ENCODE measurements at places on chromosomes 4 and X.

GRCh38 chrX:119488749-119489148 is 20.5 kb downstream of the SLC25A5 start:
- peak; percentile 41 for DNase-seq

DNA sequence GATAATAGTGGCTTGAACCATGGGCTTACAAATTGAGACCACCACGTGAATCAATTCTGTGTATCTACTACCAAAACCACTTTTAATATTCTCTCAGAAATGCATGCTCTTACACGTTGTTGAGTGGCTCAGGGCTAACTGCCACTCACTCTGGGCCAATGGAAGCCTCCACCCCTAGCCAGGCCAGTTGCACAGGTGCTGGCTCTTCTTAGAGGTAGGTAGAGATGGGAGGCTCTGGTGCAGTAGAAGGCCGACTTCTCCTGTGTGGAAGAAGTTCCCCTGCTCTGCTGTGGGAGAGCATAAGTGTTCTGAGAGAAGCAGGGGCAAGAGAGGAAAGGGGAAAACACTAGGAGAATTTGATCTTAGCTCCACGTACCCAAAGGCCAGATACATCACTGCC is 25.0 kb upstream of the BBS12 start:
- DNase-seq = no peak

DNA sequence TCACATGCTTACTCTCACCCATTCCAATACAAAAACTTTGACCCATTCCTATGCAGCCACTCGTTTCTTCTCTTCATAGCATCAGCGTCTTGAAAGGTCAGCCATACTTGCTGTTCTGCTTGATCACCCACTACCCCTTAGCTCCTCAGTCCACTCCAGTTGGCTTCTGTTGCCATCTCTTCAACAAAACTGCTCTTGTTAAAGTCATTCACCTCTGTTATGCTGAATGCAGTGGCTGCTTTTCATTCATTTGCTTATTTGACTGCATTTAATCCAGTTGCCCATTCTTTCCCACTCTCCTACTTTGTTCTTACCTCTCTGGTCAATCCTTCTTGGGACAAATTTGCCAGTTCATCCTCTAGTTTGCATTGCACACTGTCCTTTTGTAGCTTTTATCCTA is 24.9 kb downstream of the CEP135 start:
- no peak for DNase-seq

GRCh38 chr4:101238706-101239105 is 108.6 kb downstream of the PPP3CA start:
- no peak for DNase-seq

DNA sequence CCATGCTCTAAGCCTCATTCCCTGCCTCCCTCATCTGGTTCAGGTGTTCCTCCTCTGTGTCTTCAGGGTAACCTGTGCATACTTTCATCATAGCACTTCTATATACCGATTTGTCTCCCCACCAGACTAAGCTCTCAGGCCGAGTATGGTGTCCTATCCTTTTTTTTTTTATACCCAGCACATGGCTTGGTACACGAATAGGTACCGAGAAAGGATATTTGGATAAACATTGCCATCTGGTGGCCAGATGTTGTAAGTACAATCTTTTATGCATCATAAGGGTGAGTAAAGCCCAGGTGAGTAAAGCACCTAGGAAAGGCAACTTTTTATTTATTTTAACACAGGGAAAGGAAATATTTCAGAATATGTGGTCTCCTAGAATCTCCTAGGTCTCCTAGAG is 68.4 kb downstream of the MID2 start:
- peak; percentile 40 for DNase-seq

DNA sequence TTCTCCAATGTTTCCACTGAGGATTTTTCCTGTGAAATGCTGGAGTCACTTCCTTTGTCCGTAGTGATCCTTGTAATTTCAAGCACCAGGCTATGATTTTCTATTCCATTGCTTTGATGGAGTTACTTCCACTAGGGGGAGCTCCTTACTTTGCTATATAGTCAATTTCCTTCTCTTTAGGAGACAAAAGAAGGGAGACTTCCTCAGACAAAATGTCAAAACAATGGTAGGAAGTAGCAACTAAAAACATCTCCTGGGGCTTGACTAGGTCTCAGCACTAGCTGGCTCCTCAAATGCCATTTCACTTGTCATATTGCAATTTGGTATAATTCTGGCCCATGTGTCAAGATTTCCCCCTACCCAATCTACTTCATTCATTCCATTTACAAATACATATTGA is 24.1 kb downstream of the ZCCHC12 start:
- peak; percentile 34 for DNase-seq
